ENCODE measurements at places on chromosomes 4 and X.

GRCh38 chr4:176498617-176499256 is 179.0 kb downstream of the SPCS3 start:
- DNase-seq: no peak

DNA sequence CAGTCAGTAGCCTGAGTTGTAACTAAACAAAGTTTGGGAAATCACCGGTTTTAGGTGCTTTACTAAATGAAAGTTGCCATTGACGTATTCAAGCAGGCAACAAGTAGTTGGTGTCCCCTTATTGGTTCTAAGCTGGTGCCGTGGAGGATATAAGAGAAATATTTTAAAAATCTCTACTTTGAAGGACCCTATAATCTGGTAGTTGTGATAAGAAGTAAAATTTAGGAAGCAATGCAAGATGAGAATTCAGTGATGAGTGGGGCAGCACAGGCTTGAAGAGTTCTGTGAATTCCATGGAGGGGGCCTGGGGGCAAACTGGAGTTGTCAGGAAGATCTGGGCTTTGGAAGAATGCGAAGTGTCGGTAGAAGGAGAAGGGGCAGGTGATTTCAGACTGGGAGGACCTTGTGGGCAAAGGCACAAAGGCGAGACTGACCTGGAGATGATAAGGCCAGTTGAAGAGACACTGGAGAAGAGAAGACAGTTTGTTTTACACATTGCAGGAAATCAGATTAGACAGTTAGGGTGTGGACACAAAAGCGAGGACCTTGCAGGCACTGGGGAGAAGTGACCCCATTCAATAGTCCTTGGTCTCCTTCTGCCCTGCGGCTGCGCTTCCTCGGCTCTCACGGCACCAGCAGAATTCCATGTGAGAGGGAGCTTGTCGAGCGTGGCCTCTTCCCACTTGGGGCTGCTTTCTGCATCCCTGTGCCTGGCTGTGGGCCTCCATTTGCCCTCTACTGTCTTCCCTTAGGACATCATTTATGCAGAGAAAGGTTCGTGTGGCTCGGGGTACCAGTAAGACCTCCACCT is 1.3 kb downstream of the RHOH start:
- no peak for DNase-seq

DNA sequence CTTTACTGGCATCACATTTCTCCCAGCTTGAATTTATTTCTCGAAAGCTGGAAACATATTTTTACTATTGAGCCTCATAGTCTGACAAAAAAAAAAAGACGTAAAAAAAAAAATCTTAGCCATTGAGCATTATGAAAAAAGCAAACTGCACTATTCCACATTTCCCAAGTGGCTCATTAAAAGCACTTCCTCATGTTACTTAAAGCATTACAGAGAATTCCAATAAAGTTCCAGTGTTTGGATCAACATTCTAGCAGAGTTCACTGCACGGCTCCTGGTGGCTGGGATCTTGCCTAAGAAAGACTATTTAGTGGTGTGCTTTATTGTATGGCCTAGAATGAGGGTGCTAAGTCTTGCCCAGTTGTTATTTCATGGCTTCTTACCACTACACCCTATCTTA is 476.2 kb downstream of the PPARGC1A start:
- no peak for DNase-seq

DNA sequence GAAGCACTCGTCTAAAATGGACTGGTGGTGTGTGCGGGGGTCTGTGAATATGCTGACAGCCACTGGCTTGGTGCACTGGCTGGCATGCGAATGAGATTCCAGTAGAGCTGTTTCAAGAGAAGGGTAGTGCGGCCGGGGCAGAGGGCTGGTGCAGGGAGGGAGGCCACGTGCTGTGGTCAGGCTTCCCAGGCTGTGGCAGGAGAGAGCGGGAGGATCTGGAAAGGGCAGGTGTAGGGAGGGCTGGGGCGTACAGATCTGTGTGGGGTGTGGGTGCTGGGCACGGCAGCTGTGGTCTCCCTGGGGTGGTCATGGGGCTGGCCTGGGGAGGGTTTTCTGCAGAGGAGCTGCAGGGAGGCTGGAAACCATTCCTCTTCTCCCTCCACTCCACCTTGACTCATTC is 30.2 kb downstream of the SORCS2 start:
- DNase-seq: no peak

DNA sequence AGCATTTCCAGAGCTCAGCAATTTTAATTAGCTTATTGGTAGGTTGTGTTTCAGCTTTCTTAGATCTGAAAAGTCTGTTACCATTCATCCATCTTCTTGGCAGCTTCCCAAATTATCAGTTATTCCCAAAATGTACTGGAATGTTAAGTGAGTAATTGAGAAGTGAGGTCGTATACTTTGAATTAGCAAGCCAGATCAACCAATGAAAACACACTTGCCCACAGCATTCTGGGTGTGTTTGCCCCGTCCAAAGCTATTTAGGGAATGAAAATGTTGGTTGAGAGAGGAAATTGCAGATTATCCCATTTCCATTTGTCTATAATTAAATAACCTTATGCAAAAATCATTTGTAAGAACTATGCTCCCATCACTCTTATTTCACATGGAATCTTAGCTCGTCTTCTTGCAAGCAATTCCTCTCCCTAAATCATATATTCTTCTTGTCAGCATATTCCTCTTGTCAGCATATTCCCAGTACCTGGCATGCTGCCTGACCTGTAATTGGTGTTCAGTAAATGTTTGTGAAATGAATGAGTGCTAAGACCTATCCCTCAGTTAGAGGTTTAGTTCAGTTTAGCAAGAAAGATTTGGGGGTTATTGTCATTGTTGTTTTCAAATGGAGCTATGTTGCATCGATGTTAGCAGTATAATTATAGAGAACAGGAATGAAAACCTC is 23.3 kb upstream of the ANTXR2 start:
- DNase-seq: no peak

- no peak for DNase-seq
These were observed 5.5 kb upstream of the NXF3 start for GRCh38 chrX:103098488-103098887.

GRCh38 chr4:10456595-10457254 is 501 bp downstream of the ZNF518B start:
- DNase-seq: peak; percentile 35

DNA sequence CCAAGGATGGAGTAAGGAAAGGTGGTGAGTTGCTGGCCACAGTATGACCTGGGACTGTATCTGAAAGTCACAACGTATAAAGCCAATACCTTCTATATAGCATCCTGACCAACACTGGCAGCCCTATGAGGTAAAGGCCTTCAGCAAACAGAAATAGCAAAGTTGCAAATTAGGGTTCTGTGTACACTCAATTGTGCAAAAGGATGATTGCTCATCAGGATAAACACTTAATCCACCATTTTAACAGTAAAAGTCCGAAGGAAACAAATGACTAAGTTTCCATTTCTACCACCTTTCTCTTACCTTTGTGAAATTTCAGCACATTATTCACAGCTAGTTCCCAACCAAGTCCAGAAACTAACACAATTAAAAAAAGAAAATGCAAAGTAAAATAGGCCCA is 1.4 kb upstream of the FNIP2 start:
- peak; percentile 16 for DNase-seq

- no peak for DNase-seq
These were observed 44.8 kb downstream of the SMARCA1 start for GRCh38 chrX:129478516-129478915.

DNA sequence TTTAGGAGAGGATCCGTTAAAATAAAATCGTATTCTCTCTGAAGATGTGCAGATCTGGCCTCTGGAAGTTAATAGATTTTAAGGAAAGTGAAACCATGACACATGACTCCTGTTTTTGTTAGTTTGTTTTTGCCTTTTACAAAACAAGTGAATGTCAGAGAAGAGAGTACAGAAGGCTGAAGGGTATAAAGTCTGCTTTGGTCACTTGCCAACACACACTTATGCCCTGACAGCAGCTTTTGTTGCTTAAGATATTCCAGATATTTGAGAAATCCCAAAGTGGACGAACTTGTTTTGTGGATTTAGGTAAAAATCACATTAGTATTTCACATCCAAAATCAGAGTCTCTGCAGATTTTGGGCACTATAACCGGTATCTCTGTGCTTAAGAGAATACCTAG is 192.4 kb upstream of the RASGEF1B start:
- DNase-seq: no peak

GRCh38 chr4:84031401-84031800 is 467.7 kb downstream of the NKX6-1 start:
- DNase-seq: no peak

DNA sequence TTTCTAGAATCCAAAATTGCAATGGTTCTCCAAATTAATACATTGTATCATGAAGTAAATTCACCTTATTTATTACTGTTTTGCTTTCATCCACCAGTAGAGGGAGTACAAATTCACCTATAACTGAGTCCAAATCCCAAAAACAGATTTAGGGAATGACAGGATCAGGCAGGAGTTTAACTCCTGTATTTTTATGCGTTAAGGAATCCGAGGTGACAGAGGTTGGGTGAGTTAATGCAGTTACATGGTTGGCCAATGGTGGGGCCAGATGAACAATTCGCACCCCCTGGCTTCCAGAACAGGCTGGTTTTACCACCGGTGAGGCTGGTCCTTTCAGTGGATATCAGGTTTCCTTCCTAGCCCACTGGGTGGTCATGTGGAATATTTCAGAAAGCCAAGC is 82.4 kb downstream of the MTNR1A start:
- DNase-seq: peak; percentile 28

DNA sequence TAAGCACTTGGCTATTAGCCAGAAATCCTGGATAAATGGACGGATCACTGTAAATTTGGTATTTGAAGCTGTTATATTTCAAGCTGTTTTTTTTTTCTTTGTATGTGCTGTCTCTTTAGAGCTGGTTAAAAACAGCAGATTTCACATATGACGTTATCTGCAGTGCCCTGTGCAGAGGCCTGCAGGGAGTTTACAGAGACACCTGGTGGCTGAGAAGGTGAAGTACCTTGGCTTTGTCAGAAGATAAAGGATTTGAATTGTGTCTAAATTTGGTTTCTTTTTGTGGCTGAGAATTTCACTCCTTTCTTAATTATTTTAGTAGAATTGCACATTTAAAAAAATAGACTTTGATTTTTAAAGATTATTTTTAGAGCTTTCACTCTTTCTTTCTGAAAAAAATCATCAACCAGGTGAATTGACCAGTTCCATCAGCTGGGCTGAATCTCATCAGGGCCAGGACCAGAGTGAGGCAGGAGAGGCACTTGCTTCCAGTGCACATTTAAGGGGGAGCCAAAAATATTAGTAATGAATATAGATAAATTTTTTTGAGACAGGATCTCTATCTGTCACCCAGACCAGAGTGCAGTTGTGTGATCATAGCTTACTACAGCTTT is 9.6 kb upstream of the CHRNA9 start:
- peak; percentile 27 for DNase-seq

GRCh38 chr4:98963538-98964433 is 31.7 kb upstream of the METAP1 start:
- DNase-seq: no peak

DNA sequence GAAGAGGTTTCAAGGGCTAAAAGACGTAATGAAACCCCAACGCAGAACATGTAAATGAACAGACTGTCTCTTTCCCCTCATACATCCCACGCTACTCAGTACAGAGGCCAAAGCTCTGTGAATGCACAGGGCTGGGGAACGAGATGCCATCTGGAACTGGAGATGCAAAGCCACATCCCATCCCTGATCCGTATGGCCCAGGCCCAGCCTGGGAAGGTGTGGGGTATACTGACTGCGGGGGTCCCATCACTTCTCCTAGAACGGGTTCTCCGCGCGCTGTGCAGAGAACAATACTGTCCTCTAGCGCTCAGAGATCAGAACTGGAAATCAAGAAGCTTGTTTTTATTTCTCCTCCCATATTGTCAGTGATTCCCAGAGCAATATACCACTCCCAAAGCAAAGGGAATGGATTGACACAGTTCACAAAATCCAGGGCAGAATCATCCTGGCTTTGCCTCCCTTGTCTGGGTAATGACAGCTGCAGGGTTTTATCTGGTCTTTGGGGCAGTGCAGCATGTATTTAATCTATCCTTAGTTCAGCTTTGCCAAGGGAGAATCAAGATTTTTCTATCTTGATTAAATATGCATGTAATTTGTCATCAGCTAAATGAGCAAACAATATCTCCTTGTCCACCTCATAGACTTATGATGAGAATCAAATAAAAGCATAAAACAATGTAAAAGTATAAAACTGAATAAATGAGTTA is 47.3 kb upstream of the TLR3 start:
- peak; percentile 3 for DNase-seq

DNA sequence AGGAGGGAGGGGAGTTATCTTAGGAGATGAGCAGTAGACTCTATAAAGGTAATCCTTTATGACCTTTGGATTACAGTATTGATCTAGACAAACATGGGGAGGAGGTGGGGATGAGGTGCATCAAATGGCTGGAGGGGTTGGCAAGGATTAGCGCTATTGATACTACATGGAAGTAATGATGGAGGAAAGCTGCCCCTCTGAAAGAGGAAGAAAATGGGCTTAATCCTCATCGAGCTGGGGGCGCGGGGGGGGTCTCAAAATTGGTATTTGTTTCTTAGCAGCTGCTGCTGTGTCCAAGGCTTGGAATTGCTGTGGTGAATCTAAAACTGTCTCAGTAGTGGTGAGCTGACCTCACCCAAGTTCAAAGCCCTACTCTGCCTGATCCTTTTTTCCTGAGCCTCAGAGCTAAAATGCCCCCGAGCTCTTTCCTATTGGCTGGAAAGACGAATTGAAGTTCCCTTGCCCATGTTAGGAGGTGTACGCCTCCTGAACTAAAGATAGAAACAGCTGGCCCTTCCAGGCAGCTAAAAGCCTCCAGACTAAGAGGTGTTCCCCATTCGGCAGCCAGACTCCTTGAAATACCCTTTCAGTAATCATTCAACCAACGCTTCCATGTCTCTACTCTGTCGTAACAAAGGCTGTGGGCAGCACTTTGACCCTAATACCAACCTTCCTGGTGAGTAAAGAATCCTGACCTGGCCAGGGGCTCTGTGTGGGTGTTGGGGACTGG is at the start of gene ITGB1BP2:
TSS of gene ITGB1BP2 (plus strand) at position 556 of the 730 bp plus-strand sequence. CDS start at position 613, 57 bp downstream.
- no peak for DNase-seq

- no peak for DNase-seq
These were observed 138.4 kb downstream of the SCLT1 start for GRCh38 chr4:128954941-128955340.

GRCh38 chr4:86482306-86483172 is 111.6 kb upstream of the PTPN13 start:
- no peak for DNase-seq

DNA sequence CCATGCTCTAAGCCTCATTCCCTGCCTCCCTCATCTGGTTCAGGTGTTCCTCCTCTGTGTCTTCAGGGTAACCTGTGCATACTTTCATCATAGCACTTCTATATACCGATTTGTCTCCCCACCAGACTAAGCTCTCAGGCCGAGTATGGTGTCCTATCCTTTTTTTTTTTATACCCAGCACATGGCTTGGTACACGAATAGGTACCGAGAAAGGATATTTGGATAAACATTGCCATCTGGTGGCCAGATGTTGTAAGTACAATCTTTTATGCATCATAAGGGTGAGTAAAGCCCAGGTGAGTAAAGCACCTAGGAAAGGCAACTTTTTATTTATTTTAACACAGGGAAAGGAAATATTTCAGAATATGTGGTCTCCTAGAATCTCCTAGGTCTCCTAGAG is 68.4 kb downstream of the MID2 start:
- DNase-seq: no peak
